ENCODE measurements at places on chromosomes 5 and 9. TPM values are rescaled to one million over a fixed set of nuclear protein-coding genes. Genes with fewer than 3 reads are reported as not detected.

C9orf50 gene
- not detected for polyA plus RNA-seq

AGXT2 gene
- 0.32 TPM for polyA plus RNA-seq

CSF1R gene
- not detected for polyA plus RNA-seq

CCL27 gene
- polyA plus RNA-seq: 0.56 TPM

GABRA1 gene
- polyA plus RNA-seq: not detected

WNK2 gene
- 16.0 TPM for polyA plus RNA-seq

WNT8A gene
- polyA plus RNA-seq: not detected

ZNF189 gene
- 24.2 TPM for polyA plus RNA-seq

STPG3 gene
- not detected for polyA plus RNA-seq

SPINK6 gene
- polyA plus RNA-seq: not detected

TAF11L13 gene
- not detected for polyA plus RNA-seq

TEX48 gene
- polyA plus RNA-seq: not detected

CDKN2B gene
- 0.67 TPM for polyA plus RNA-seq

ZNF879 gene
- polyA plus RNA-seq: 5.1 TPM

DNM1 gene
- 38.8 TPM for polyA plus RNA-seq

SREK1IP1 gene
- polyA plus RNA-seq: 14.7 TPM

DDX4 gene
- polyA plus RNA-seq: not detected

SIL1 gene
- polyA plus RNA-seq: 27.2 TPM

LRRC19 gene
- 0.04 TPM for polyA plus RNA-seq

PCDHGA8 gene
- not detected for polyA plus RNA-seq

RORB gene
- polyA plus RNA-seq: 0.23 TPM

ASPN gene
- polyA plus RNA-seq: 301 TPM

HAVCR2 gene
- 4.7 TPM for polyA plus RNA-seq

KCNN2 gene
- 10.4 TPM for polyA plus RNA-seq

RELL2 gene
- polyA plus RNA-seq: 0.15 TPM

SPATA31D4 gene
- not detected for polyA plus RNA-seq

PTPA gene
- polyA plus RNA-seq: 116 TPM

WDR38 gene
- polyA plus RNA-seq: not detected

SVEP1 gene
- polyA plus RNA-seq: 23.7 TPM

MRPL22 gene
- 34.1 TPM for polyA plus RNA-seq

DROSHA gene
- 56.3 TPM for polyA plus RNA-seq

PCDHGA1 gene
- polyA plus RNA-seq: 0.49 TPM

NMUR2 gene
- 0.17 TPM for polyA plus RNA-seq

CENPP gene
- 3.6 TPM for polyA plus RNA-seq

TAF11L12 gene
- not detected for polyA plus RNA-seq

ADAMTS13 gene
- polyA plus RNA-seq: 7.2 TPM

CDX1 gene
- polyA plus RNA-seq: not detected

ATP6V0E1 gene
- polyA plus RNA-seq: 87.1 TPM

LRRTM2 gene
- not detected for polyA plus RNA-seq

SPATA31C1 gene
- polyA plus RNA-seq: 0.70 TPM
